NCI-H2029 (cell line): ENCODE measurements at places on chromosomes 13 and 19.

- DNase-seq, result no peak
These were observed 5.3 kb upstream of the CD79A start for GRCh38 chr19:41871573-41872383.

GRCh38 chr19:33152176-33152575, 20.3 kb downstream of the WDR88 start:
- DNase-seq, result no peak

DNA sequence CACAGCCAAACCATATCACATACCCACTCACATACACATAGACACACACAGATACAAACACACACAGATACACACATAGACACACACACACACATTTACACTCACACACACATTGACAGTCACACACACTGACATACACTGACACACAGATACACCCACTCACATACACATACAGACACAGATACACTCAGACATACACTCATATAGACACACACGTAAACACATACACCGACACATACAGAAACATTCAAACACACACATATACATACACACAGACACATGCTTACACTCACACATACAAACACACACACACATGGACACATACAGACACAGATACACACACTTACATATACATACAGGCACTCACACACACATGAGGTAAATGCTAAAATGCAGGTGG, 30.2 kb downstream of the GJA3 start:
- DNase-seq, result no peak

- DNase-seq, result no peak
These were observed 116.7 kb downstream of the KDM4B start for GRCh38 chr19:5085566-5085965.
